Spleen (tissue), 13 donors: ENCODE measurements at places on chromosomes 3 and 15. TPM values are rescaled to one million over a fixed set of nuclear protein-coding genes. Genes with fewer than 3 reads are reported as not detected.

Gene CD96
- total RNA-seq, result 23.0 TPM

DNA sequence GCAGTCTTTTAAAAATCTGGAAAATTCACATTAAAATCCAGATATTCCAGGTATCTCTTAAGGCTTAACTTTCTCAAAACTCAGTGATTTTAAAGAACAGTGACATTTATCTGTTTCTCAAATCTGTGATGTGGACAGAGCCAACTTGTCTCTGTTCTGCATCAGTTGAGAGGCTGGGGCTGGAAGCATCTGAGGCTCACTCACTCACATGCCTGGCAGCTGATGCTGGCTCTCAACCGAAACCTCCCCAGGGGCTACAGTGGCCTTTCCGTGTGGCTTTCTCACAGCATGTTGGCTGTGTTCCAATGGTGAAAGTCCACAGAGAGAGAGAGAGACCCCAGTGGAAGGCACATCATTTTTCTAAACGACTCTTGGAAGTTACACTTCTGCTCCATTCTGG is 53.5 kb downstream of the CEMIP start:
- no peak for DNase-seq

Gene PLIN1
- total RNA-seq, result 1.0 TPM

Gene ROPN1
- total RNA-seq, result not detected

Gene CDAN1
- 18.6 TPM for total RNA-seq

- DNase-seq, result peak; percentile 52
Measured at GRCh38 chr3:128502712-128503111, 9.7 kb upstream of the GATA2 start.

GRCh38 chr3:32347343-32348125 is 44.1 kb upstream of the CMTM7 start:
- DNase-seq, result peak; percentile 45

- no peak for DNase-seq
Measured at GRCh38 chr3:35120026-35120425, 519.3 kb upstream of the ARPP21 start.

Gene DAZL
- 0.51 TPM for total RNA-seq

Gene DALRD3
- 16.8 TPM for total RNA-seq

- no peak for DNase-seq
Measured at GRCh38 chr3:57892423-57892822, 115.8 kb upstream of the FLNB start.

DNA sequence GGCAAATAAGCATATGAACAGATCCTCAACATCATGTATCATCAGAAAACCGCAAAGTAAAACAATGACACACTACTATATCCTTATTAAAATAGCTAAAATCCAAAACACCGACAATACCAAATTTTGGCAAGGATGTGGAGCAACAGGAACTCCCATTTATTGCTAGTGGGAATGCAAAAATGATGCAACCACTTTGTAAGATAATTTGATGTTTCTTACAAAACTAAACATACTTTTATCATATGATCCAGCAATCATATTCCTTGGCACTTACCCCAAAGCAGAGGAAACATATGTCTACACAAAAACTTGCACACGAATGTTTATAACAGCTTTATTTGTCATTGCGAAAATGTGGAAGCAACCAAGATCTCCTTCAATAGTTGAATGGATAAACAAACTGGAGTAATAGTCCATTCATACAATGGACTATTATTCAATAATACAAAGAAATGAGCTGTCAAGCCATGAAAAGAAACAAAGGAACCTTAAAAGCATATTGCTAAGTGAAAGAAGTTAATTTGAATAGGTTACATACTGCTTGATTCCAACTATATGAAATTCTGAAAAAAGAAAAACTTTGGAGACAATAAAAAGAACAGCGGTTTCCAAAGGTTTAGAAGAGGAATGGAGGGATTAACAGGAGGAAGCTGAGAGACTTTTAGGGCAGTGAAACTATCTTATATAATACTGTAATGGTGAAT is 172.0 kb downstream of the VPS13C start:
- no peak for DNase-seq

DNA sequence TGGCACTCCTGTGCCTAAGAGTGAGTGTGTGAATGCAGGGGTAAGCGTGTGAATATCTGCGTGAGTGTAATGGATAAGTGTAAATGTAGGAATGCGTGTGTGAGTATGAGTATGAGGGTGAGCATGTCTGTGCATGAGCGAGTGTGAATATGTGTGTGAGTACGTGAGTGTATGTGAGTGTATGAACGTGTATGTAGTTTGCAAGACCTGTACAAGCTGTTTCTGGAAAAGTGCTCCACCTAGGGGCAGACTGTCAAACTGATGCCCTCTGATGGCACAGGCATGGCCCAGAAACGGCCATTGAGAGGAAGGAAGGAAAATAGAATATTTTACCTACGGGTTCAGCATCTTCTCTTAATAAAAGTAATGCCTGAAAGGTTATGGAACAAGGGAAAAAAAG is 24.4 kb upstream of the FRMD4B start:
- DNase-seq, result peak; percentile 78

Gene MST1R
- 5.1 TPM for total RNA-seq

Gene SMCO1
- total RNA-seq, result not detected

Gene CSPG4
- 4.1 TPM for total RNA-seq

Gene PLXNA1
- 47.6 TPM for total RNA-seq

- DNase-seq, result no peak
Measured at GRCh38 chr3:120762615-120763014, 20.1 kb downstream of the GTF2E1 start.

Gene SLC22A14
- not detected for total RNA-seq

DNA sequence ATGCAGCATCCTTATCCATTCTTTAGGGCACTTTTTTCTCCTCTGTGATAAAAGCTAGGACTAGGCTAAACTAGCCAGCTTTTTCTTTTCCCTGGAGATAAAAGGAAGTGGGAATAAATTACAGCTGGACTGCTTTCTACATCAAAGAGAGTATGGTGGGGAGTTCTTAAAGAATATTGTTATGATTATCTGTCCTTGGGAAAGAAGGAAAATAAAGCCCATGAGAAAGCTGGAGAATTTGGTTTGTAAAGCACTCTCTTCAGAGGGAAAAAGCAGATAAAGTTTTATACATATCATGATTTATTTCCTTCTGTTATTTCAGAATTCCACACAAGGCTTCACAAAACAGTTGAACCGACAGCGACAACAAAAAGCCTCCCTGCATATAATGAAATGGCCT is 923.0 kb downstream of the DIPK2A start:
- DNase-seq, result no peak

Gene ISG20
- 141 TPM for total RNA-seq

DNA sequence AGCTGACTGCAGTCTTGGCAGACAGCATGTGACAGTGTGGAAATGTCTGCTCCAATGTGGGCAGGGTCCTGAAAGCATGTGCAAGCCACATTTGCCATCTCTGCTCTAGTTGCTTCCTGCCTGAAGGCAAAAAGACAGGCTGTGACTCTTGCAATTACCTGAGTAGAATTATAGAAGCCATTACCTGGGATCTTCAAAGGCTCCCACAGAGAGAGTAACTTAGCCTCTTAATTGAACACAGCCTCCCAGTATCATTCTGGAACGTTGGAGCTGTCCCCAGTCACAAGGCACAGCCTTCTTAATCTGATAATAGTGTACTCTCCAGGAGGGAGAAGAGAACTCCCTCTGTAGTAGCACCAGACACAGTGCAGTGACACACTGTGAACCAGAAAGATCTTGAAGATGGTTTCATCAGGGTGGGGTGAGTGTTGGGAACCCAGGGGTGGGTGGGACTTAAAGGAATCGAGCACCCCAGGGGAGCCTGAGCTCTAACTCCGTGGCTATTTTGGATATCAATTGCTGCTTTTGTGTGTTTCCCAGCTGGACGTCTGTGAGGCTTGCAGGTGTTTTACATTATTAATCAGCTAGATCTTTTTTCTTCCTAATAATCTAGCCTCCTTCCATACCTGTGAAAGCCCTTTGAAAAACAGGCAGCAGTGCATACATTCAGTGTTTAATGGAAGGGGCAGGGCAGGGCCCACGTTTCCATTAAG is 40.6 kb upstream of the GLCE start:
- no peak for DNase-seq

Gene GOLGA6C
- not detected for total RNA-seq

GRCh38 chr3:158713094-158713499 is 19.2 kb downstream of the RARRES1 start:
- DNase-seq, result no peak

DNA sequence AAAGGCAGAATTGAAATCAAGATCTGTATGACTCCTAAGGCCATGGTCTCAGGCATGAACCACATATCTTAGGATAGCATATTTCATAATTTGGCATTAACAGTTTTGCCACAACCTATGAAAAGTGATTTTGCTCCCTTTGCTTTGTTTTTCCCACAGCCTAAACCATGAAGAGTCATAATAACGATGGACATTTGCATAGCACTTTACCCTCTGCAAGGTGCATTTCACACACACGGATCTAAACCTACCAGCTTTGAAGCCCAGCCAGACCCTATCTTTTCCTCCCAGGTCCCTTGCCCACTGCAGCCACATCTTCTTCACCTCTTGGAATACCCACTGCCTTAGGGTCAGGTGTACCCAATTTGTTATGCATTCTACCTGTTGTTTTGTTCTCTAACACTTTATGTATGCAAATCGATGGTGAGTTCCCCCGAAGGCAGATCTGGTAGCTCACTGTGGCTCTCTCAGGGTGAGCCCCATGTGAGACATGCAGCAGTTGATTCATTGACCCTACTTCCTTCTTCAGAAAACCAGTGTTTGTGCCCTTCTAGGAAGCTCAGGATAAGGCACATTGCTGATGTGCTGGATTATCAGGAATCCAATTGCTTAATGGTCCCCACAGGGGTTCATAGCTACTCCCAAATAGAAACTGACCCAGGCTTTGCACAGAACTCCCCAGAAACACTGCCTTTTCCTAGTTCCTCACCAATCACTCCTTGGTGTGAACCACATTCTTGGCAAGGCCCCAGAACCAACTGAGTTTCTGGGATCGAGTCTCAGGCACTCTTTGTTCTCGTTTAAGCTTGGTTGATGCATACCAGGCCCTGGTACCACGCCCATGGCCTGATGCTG is 8.7 kb downstream of the ARHGAP31 start:
- no peak for DNase-seq

Gene LRRC31
- 0.16 TPM for total RNA-seq

- DNase-seq, result no peak
Measured at GRCh38 chr15:48494631-48495030, 150.9 kb downstream of the FBN1 start.

GRCh38 chr15:33022629-33023028 is 171.9 kb downstream of the FMN1 start:
- no peak for DNase-seq

DNA sequence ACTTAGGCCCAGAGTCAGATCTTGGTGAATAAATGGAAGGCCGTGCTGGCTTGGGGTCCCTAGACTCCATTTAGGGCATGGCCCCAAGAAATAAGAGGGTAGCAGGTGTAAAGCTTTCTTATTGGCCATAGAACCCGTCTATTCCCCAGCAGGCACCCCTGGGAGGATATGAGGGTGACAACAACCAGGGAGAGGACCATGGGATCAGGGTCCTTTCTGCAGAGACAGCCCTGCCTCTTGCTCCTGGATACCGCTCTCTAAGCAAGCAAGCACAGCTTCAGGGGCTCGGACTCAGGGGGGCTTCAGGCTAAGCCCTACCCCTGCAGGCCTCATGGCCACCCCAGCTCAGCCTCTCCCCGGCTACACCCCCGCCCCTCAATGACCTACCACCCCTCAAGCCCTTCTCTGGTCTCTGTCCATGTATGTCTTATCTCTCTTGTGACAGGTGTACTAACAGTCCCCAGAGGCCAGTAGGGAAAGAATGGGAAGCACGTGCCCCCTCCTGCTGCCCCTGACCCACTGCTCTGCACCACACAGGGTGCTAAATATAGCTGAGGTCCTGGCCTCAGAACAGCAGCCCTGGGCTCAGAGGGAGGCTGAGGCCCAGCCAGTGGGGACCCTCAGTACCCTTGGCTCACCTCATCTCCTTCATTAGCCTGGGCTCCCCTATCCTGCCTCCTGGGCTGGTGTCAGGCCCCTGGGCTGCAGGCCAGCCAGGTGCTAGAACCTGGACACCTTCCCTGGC is 1.9 kb downstream of the XIRP1 start:
- DNase-seq, result no peak

DNA sequence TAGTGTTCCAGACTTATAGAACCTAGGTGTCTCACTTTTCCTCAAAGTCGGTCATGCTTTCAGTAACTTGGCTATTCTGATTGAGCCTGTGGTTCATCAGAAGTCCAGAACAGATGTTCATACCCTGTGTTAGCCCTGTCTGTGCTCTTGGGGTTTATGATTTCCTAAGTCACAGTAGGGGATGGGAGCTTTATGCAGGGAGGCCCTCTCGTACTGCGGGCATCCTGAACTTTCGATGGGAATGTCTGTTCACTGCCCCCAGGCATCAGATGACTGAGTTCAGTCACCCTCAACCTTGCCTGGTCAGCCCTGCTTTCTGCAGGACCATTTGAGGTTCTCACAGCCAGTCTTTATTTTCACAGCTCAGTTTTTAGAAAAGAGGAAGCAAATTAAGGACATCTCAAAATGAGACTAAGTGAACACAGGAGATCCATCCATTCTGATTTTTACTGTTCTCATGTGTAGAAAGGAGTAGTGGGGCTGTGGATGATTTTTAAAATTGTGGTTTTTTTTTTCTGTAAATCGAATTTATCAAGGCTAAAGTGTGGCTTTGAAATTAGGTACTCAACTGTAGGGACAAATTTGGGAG is 71.3 kb downstream of the CMTM8 start:
- DNase-seq, result no peak

- DNase-seq, result no peak
Measured at GRCh38 chr3:34727700-34728099, 911.6 kb upstream of the ARPP21 start.

DNA sequence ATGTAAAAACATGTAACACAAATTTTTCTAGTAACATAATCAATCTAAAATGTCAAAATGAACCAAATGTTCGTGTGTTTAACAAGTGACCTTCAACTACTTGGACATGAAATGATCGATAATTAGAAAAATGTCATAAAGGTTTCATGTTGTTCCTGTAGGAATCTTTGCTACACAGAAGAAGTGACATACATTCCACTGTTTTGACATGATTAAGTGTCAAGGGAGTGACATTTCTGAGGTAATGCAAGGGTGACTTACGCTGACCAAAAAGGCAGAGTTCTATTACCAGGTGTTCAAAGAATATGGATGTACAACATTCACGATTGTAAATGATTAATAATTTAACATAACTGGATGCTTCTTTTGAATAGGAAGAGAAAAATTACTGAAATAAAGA is 131.1 kb upstream of the ROBO1 start:
- DNase-seq, result no peak

DNA sequence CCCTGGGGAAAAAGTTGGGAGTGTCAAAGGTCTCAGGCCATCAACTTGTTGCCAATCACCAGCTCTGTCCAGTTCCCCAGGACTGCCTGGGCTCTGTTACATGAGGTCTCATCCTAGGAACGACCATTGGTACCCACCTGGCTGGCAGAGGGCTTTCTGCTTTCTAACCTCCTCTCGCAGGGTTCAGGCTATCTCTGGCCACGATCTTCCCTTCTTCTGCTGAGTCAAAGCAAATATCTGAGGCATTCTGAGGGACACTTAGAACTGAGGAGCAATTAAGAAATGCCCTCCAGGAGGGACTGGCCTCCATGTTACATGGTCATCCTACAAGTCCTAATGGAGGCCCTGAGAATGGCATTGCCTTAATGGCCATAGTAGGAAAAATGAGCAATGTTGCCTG is 77.4 kb downstream of the TGFBR2 start:
- DNase-seq, result no peak

Gene TMEM266
- total RNA-seq, result 0.68 TPM

- DNase-seq, result no peak
Measured at GRCh38 chr3:64490180-64490724, 197.5 kb downstream of the ADAMTS9 start.
